ENCODE measurements at places on chromosomes 12 and 14. TPM values are rescaled to one million over a fixed set of nuclear protein-coding genes. Genes with fewer than 3 reads are reported as not detected.

DNA sequence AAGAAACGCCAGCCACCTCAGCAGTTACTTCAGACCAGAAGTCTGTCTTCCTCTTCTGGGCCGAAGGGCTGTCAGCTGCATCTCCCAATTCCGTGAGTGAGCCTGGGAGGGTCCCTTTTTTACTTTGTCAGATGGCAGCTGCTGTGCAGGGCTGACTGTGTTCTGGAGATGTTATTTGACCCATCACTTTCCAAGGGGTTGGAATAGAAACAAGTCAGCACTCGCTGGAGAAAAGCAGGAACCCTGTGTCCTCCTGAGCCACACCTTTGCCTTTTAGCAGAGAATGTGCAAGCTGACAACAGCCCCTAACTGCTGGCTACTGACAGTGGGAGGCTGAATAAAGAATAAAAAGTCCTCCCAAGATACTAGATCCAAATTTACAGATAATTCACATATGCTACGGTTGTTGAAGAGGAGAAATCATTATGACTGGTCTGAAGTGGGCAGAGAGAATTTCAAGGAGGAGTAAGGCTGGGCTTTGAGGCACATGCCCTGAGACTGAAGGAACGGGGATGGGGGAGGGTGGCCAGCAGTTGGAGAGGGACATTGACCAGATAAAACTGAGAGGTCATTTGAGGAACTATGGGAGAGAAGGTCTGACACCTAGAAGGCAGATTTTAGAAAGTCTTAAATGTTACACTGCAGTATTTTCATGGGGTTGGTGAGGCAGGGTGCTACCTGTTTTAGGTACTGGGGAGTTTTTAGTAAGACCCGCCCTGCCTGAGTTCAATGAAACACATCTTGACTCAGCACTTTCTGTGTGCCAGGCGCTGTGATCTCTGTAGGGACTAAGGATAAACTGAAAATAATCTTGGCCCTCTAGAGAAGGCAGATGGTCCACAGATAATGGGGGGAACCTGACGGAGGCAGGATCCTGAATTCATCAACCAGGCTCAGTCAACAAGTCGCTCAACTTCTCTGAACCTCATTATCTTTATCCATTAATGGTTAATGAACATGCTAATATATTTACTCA lies 27.4 kb downstream of the FAM234B start:
- DNase-seq = no peak

GRCh38 chr12:95942524-95943329 lies at the start of gene CCDC38:
TSS of gene CCDC38 (minus strand) at chr12:95942614. CDS start at chr12:95936509, 6,105 bp downstream.
- peak; percentile 75 for DNase-seq

- DNase-seq = no peak
These were observed 3.6 kb downstream of the SMCO3 start for GRCh38 chr12:14810167-14810952.

- DNase-seq = peak; percentile 84
These were observed 105.1 kb downstream of the TMTC3 start for GRCh38 chr12:88247241-88247643.

- DNase-seq = no peak
These were observed 50.4 kb downstream of the TBX5 start for GRCh38 chr12:114355389-114356088.

DNA sequence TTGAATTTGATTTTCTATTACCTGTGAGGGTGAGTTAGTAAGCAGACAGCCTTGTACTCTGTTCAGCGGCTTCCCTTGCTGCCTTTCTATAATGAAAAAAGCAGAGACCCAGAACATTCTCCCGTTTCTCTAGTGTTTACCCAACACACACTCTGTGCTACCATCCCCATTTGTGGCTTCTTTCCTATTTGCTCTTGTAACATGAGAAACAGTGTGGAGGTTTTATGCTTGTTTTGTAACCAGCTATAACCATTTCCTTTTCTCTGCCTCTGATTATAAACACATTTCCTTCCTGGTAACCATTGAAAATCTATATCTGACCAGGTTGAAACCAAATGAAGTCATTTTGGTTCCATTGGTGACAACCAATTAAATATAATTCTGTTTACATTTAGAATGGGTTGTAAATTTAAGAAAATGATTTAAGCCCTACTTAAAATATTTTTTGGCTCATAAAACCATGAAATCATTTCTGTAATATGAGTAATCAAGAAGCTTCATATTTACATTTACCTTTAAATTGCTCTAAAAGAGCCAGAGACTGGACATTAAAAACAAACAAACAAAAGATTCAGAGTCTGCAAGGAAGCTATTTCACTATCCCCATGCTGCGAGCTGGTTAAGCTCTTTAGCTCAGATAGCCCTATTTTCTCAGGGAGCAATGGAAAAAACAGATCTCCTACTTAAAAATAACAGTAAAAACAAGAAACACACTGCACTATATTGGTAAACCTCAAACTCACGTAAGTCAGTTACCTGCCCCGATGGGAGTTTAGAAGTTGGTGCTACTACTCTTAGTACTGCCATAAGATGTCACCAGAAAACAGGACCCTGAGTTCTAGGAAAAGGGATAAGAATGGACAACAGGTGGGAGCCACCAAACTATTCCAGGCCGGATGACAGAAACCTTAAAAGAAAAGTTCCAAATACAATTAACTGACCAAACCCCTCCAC lies 206.5 kb upstream of the EEA1 start:
- DNase-seq = no peak

- DNase-seq = no peak
These were observed at the start of gene GPR162 for GRCh38 chr12:6821591-6822425. TSS of gene GPR162 (plus strand) at chr12:6821821. CDS start at chr12:6823899, 2,078 bp downstream.

DNA sequence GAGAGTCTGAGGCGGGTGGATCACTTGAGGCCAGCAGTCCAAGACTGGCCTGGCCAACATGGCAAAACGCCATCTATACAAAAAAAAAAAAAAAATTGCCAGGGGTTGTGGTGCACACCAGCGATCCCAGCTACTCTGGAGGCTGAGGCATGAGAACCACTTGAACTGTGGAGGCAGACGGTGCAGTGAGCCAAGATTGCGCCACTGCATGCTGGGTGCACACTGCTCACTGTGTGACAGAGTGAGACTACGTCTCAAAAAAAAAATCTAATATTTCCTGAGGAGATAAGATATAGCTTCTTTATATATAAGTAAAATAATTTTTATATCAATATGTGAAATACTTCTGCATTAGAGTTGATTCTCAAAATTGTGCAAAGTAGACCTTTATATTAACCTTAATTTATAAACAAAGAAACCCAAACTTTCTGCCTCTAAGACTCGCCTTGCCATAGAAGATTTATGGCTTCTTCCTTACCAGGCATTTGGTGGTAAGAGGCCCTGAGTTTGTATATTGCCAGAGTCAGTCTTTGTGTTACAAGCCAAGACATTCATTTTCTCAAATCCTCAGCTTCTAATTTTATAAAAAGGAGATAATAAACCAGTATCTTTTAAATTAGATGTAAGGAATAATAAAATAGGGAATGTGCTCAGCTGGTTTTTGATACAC lies 1226.7 kb downstream of the FLRT2 start:
- no peak for DNase-seq

- DNase-seq = peak; percentile 27
These were observed 40.7 kb downstream of the MNAT1 start for GRCh38 chr14:60775296-60775695.

DNA sequence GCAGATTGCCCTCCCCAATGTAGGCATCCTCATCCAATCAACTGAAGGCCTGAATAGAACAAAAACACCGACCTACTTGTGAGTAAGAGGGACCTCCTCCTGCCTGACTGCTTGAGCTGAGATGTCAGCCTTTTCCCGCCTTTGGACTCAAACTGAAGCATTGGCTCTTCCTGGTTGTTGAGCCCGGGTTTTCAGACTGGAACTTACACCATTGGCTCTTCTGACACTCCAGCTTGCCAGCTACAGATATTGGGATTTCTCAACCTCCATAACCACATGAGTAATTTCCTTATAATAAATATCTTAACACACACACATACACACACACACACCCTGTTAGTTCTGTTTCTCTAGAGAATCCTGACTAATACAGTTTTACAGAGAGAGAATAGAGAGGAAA lies 173.4 kb upstream of the NTF3 start:
- DNase-seq = peak; percentile 81

DNA sequence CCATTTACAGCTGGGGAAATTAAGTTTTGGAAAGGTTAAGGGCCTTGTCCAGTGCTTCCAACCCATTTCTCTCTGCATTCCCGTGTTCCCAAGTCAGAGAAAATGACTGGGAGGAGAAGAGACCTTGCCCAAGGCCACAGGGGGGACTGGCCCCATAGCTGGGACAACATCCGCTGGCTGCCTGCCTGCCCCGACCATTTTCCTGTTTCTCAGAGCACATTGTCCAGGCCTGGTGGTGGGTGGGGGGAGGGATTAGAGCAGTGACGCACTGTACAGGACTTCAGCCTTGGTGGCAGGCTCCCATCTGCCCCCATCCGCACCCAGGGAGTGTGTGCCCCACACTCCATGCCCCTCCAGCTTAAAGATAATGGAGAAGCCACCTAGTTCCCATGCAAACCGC lies 27.7 kb downstream of the DIO3 start:
- DNase-seq = no peak

- no peak for DNase-seq
These were observed 6.3 kb upstream of the BMP4 start for GRCh38 chr14:53962953-53963319.

GRCh38 chr14:36585100-36585499 lies 2.7 kb upstream of the NKX2-8 start:
- DNase-seq = no peak

DNA sequence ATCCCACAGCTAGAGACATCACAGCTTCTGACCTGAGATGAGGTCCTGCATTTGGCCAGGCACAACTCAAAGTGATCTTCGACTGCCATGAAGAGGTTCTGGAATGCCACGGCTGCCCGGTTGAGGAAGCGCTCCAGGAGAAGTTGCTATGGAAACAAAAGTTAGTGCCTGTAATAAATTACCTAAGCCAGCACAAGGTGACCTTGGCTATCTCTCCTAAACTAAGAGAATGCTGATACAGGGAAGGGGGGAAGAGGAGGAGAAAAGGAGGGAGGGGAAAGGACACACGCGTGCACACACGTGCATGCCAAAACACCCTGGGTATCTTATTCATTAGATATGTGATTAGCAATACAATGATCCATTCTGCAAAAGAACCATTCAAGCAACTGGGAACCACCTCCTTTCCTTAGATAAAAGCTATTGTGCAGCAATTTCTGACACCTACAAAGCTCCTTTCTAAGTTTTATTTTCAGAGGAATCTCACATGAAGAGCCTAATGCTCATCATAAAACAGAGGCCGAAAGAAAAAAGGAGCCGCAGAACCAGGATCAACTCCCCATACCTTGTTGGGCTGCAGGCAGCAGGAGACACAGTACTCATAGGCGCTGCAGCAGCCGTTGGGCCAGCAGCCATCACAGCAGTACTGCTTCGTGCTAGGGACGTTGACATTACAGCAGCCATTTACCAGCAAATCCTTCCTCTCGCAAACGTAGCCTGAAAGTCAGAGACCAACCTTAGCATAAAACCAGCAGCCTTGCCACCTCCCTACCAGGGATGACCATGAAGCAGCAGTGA lies 17.9 kb downstream of the SPRING1 start:
- DNase-seq = no peak

DNA sequence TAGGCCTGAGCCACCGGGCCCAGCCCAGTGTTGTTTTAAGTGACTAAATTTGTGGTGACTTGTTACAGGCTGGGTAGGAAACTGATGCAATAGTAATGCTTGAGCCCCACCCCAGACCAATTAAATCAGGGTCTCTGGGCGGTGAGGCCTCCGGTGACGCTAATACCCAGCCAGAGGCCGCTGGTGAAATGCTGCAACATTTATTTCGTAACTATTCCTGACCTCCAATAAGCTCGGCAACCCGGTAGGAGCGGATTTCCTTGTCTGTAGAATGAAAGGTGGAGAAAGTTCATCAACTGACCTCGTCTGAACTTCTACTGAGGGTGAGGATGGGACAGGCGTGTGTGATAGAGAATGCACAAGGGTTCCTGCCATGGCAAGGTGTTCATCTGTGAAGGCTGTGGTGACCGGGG lies 42.3 kb downstream of the FZD10 start:
- no peak for DNase-seq

DNA sequence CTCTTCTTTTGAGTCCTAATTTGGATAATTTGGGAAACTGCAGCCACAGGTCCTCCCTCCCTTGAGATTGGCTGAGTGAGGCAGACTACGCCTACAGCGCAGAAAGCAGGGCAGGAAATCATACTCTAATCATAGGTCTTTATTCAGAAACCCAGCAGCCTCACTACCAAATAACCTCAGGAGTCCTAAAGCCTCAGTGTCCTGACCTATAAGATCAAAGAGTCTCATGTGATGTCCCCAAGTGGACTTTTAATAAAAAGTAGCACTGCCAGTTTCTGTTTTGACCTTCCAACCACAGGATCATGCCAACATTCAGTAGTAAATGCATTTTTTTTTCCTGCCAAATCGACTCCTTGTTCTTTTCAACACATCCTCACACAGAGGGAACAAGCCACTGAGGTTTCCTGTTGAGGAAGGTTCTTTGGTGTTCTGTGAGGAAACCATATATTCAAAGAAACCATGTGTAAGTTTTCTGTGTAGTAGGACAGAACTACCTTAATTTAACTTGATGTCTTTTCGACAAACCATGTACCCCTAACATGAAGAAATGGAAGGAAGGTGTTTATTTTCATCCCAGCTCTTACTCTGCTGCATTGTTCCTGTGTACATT lies 72.2 kb downstream of the VCPKMT start:
- no peak for DNase-seq

DNA sequence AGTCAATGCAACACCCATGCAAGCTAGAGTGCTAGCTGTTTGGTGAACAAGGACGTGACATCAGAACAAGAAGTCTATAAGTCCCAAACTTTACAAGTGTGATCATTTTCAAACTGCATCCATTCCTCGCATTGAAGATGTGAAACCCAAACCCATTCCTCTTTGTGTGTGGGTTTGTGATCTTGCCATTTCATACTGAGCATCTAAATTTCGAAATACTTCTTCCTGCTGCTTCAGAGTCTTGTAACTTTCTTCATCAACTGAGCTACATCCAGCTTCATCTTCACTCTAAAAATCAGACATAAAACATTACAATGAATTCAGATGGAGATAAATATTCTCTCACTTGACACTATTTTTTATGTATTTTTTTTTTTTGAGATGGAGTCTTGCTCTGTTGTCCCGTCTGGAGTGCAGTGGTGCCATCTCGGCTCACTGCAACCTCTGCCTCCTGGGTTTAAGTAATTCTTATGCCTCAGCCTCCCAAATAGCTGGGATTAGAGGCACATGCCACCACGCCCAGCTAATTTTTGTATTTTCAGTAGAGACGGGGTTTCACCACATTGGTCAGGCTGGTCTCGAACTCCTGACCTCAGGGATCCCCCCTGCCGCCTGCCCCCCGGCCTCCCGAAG lies 4.8 kb upstream of the ZCCHC8 start:
- no peak for DNase-seq

- DNase-seq = no peak
These were observed 4.1 kb upstream of the ACTN1 start for GRCh38 chr14:68983191-68983590.

NANOG gene
- not detected for total RNA-seq

RPS6KL1 gene
- not detected for total RNA-seq

GATC gene
- 19.8 TPM for total RNA-seq

OAS1 gene
- total RNA-seq = 5.1 TPM

CMTM5 gene
- total RNA-seq = not detected

ARHGAP9 gene
- total RNA-seq = 0.79 TPM

GLIPR1L2 gene
- total RNA-seq = 0.76 TPM

DUSP6 gene
- total RNA-seq = 8.1 TPM
